ENCODE measurements at places on chromosomes 3 and 15.

GRCh38 chr3:197363553-197364409 is 65.4 kb upstream of the DLG1 start:
- no peak for DNase-seq

DNA sequence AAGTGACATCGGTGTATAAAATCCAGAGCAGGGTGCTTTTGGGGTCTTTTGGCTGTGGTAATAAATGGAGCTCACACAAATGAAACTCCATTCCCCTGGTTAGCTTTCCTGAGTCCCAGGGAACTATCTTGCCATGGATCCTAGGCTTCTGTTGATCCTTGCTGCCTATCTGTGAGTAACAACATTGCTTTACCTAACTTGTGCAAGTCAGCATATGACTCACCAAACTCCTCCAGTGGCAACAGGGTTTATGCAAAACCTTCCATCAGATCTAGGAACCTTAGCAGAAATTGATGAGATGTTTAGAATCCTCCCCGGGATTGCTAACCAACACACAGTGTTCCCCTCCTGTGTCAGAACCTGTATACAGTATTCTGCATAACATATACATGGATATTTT is 105.4 kb downstream of the SCAPER start:
- DNase-seq = no peak

DNA sequence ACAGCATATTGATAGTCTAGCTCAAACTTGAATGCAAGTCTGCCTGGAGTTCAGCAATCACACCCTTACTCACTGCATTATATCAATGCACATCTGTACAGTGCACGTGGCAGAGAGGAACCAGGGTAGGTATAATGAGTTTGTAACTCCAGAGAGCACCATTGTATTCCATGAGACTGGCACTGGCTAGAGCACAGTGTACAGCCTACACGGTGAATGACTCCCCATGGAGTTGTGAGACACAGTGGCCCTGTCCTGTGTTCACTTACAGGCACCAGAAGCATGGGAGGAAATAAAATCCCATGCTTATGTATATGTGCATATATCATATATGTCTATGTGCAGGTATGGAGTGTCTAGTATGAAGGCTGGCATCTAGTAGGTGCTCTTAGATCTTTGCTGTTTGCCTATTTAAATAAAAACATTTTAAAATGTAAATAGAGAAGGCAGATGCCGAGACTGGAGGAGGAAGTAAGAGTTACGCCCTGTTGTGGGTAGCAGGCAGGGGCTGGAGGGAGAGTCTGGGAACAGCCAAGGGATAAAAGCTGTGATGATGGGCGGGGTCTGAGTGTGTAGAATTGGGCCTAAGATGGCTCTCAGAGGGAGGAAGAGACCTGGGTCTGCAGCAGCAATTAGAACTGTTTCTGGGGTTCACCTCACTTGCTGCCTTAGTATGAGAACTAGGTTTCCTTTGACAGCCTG is 360.7 kb upstream of the ICE2 start:
- no peak for DNase-seq

- DNase-seq = no peak
Observed at GRCh38 chr3:53376679-53377078, 29.3 kb upstream of the DCP1A start.

GRCh38 chr15:78177447-78177873 is 28.3 kb downstream of the IDH3A start:
- peak; percentile 24 for DNase-seq

DNA sequence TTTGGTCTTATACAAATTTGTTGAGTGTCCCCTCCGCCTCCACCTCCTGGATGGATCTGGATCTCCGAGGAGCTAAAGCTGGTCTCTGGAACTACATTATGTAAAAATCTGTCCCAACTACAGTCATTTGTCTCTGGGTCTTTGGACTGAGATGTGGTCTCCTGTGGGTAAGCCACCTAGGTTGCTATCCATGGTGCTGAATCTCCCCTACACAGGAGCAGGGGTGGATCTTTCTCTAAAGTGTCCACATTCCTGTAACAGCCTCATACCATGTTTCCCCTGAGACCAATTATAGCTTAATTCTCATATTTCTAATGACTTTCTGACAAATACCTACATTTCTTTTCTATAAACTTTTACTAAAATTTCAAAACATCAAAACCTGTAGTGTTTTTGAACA is 625.8 kb downstream of the TAFA4 start:
- no peak for DNase-seq

Data from stimulated activated CD8-positive, alpha-beta memory T cell treated with anti-CD3 and anti-CD28 coated beads, Interleukin-7, amount 100 ng/mL, for 48 hours (primary cell).